ENCODE measurements at places on chromosomes 3 and 15.
A peak's percentile ranks its signal among the peaks of the same experiment; 100 is the strongest.

GRCh38 chr3:114879059-114880031 is 267.7 kb downstream of the ZBTB20 start:
- DNase-seq, result no peak

DNA sequence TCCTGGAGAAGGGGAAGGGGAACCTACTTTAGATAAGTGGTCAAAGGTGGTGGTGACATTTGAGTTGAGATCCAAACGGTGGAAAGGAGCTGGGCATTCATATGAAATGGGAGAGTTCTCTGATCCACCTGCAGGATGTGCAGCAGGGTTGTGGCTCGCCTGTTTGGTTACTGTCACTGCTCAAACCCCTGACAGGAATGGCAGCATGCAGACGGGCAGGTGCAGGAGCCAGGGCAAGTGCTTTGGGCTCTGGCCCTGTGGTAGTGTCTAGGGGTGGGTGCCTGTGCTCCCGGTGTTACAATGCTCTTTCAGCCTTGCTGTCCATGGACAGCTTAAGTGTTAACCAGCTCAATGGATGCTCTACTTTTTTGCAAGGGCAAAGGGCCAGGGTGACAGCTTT is 18.5 kb downstream of the PAQR9 start:
- DNase-seq, result no peak

GRCh38 chr3:152241142-152242017 is 27.3 kb upstream of the MBNL1 start:
- DNase-seq, result no peak

- no peak for DNase-seq
Measured at GRCh38 chr15:20355256-20355868, 186.2 kb downstream of the GOLGA6L6 start.

GRCh38 chr3:72630327-72630968 is 217.8 kb downstream of the SHQ1 start:
- no peak for DNase-seq

DNA sequence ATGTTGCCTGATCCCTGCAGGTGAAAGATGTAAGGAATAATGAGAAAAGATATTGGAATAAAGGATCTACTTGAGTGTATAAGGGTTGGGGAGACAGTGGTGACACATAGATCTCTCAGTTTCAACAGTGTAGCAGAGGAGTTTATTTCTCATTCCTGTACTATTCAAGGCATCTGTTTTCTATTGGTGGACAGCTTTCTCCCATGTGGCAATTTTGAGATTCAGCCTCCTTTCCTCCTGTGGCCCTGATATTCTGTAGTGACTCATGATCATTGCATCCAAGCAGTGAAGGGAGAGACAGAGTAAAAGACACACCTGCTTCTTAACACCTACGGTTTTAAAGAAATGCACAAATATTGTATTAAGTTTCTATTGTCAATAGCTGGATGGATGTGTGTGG is 327.6 kb downstream of the GRM7 start:
- no peak for DNase-seq

GRCh38 chr3:32843510-32844321 is 25.9 kb downstream of the TRIM71 start:
- DNase-seq, result no peak

GRCh38 chr15:46808834-46809233 is 908.5 kb upstream of the SEMA6D start:
- no peak for DNase-seq

DNA sequence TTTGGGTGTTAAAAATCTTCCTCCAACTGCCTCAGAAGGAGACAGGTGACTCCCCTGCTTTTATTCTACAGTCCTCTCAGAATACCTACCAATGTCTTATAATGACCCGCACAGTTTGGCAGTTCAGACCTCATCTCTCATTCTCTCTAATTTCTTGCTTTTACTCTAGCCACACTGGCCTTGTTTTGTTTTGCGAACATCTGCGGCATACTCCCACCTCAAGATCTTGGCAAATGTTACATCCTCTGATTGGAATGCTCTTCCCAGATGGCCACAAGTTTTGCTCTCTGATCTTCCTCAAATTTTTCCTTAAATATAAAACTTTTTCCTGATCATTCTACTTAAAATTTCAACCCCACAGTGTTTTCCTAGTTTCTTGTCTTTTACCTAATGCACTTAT is 94.1 kb downstream of the PLSCR2 start:
- DNase-seq, result no peak

- DNase-seq, result no peak
Measured at GRCh38 chr3:160057331-160057730, 68.7 kb downstream of the IL12A start.

- no peak for DNase-seq
Measured at GRCh38 chr3:11661827-11662226, 18.1 kb upstream of the VGLL4 start.

DNA sequence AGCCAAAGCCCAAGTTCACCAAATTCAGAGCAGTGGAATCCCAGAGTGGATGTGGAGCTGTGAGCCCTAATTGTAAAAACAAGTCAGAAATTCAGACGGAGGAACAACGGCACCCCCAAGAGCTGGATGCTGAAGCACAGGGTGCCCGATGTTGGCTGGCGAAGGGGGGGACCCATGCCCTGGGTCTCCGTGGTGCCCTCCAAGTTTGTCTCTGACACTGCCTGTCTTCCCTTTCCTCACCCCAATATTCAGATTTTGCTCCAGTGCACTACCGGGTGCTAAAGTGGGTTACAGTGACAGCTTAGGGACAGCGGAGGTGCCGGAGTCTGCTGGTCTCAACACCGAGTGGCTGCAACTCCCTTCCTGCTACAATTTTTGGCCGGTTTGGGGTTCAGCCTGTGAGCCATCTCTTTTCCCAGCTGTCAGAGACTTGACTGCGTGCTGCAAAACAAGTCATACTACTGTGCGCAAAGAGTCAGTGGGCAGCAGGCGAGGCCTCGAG is 6.6 kb downstream of the GRIP2 start:
- no peak for DNase-seq

DNA sequence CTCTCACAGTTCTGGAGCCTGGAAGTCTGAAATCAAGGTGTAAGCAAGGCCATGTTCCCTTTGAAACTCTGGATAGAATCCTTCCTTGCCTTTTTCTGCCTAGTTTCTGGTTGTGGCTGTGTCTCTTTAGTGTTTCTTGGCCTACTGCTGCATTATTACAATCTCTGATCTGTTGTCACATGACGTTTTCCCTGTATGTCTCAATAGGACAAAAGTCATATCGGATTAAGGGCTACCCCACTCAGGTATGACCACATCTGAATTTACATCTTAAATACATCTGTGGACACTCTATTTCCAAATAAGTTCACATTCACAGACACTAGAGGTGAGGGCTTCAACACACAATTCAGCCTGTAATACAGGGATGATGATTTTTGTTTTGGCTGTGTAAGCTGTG is 13.3 kb downstream of the NECTIN3 start:
- no peak for DNase-seq

GRCh38 chr3:111080413-111080812 is 8.8 kb downstream of the NECTIN3 start:
- peak; percentile 7 for DNase-seq

DNA sequence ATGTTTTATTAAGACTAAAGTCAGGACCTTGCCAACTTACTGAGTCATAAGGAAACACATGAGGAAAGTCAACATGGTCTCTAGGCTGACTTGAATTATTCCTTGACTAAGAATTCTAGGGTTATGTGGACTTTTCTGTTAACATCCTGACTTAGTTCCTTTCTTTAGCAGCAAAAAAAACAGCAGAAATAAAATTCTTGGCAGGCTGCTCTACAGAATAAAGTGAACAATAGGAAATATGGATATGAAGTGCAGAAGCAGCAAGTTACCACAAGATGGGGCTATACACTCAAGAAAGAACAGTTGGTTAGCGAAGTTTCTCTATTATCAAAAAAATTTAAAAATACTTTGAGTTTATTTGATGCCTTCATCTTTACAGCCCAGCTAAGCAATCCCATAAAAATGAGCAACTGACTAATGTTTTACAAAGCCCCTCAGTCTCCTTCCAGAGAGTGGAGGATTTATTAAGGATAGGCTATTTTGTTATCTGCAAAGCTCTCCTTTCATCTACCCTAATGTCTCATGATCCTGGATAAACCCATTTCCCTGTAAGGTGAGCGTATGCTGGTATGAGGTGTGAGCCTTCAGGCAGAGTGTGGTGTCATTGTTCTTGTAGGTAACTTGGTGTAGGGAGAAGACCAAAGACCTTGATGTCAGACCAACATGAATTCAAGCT is 23.1 kb upstream of the MCCC1 start:
- peak; percentile 59 for DNase-seq

- DNase-seq, result no peak
Measured at GRCh38 chr3:132519914-132520313, 77.2 kb upstream of the ACKR4 start.

GRCh38 chr3:70871909-70872656 is 559.6 kb upstream of the MDFIC2 start:
- no peak for DNase-seq

DNA sequence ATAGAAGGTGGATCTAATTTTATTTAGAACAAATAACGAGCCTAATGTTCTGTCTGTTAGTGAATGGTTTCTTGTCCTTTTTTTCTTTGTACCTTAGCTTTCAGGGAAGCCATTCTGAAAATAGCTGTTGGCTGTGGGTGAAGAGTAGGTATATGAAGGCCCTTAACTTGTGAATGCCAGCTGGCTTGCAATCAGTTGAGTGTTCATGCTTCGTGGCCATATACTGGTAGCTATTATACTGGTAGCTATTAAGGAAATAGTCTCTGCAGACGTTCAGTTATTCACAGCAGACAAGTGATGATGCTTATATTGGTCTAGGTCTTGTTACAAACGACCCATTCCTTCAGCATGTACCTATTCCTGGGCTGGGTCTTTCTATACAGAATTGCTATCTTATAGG is 18.8 kb downstream of the TRIM71 start:
- no peak for DNase-seq

- DNase-seq, result peak; percentile 56
Measured at GRCh38 chr15:67836477-67836876, 3.4 kb downstream of the RNU6-1 start.

DNA sequence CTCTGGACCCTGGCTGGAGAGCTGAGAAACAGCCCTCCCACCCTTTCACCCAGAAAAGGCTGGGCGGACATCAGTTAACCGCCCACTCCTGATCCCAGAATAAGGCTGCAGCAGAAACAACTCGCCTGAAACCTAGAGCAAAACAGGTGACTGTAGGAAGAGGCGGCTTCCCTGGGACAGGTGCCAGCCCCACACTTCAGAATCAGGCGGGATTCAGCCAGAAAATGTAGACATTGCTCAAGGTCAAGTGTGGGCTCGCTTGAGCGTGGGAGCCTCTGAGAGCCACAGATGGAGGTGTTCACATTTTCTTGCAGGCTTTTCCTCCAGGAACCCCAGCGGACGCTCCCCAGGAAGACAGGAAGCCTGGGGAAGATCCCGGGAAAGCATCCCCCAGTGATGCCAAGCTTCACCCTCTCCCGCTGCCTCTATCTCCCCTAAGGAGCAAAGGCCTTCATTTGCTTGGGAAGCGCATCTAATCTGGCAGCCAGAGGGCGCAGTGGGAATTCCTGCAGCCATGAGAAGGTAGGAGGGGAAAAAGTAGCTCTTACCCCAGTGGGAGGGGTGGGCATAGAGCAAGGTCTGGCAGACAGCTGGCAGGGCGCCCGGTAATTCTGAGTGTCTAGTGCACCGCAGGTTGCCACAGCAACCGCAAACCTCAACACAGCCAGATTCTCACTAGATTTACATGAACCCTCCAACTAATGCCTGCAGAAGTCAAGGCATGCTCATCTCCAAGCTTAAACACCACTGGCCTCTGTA is 77.7 kb downstream of the OCA2 start:
- DNase-seq, result no peak

- no peak for DNase-seq
Measured at GRCh38 chr15:38073178-38073946, 138.9 kb downstream of the TMCO5A start.

DNA sequence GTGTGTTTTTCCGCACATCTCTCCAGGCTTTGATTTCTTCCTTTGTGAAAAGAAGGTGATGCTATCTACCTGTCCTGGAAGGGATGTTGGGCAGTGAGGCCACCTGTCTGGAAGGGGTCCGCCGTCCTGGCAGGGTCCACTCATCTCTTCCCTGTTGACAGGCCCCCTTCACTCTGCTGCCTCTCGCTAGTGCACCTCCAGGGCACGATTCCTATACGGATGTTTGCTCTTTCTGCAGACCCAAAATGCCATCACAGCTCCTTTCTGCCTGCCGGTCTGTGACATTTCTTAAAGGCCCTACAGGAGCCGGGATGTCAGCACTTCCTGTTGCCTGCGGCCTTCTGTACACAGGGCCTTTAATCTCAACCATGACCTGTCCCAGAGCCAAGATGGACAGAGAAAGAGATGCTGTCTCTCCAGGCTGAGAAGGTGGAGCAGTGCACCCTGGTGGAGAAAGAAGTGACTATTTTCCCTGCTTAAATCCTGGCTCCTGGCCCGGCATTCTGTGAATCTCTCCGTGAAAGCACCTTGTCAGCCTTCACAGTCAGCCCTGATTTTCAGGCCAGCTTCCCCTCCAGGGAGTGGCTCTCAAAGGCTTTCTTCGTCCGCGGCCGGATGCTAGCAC is 7.4 kb downstream of the FAM3D start:
- no peak for DNase-seq

DNA sequence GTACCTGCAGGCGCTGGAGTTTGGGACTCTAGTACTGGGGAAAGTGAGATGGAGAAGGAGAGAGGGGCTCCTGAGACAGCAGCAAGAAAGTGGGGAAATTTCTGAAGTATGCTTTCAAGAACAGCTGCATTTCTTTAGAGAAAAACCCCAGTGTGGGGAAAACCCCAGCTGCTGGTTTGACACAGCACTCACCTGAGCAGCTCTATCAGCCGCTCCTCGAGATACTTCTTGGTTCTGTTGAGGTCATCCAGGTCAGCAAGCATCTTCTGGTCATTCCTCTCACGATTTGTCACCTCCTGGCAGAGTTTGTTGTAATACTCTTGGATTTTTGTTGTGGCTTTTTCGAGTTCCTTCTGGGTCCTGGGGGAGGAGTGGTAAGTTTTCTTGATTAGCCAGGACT is 18.8 kb downstream of the CXCR6 start:
- no peak for DNase-seq

DNA sequence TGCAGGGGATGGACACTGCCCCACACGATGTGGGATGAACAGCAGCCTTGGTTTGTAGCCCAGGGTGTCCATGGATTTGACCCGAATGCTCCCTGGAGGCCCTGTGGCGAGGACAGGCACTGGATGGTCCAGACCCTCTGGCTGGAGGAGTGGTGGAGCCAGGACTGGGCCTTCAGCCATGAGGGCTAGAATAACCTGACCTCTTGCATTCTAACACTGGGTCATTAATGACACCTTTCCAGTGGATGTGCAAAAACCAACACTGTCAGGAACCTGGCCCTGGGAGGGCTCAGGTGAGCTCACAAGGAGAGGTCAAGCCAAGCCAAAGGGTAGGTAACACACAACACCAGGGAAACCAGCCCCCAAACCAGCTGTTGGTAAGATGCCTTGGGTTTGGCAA is 51.4 kb downstream of the OXNAD1 start:
- no peak for DNase-seq
